ENCODE measurements at places on chromosomes 4 and X. TPM values are rescaled to one million over a fixed set of nuclear protein-coding genes. Genes with fewer than 3 reads are reported as not detected.

Gene HSD17B11
- 49.3 TPM for total RNA-seq

Gene TGIF2LX
- total RNA-seq, result not detected

Gene HELQ
- total RNA-seq, result 7.7 TPM

Gene P2RY4
- total RNA-seq, result not detected

Gene CLCN5
- total RNA-seq, result 4.0 TPM
